ENCODE measurements at places on chromosomes 4 and X.

DNA sequence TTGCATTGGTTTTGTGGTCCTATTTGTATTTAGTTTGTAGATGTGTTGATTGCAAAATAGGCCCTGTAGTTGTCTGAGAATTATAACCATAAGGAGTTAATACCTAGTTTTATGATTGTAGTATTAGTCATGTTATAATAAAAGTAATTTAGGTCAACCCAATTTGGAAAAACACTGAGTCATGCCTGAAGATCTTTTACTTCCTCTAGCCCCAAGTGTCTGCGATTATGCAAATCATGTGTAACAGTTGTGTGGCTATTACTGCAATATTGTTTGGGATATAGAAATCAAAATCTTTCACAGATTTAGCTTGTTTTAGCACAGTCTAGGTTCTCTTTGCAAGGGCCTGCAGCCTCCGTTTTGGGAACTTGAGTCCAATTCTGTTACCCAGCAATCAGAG lies 12.6 kb downstream of the SRD5A3 start:
- DNase-seq, result no peak

DNA sequence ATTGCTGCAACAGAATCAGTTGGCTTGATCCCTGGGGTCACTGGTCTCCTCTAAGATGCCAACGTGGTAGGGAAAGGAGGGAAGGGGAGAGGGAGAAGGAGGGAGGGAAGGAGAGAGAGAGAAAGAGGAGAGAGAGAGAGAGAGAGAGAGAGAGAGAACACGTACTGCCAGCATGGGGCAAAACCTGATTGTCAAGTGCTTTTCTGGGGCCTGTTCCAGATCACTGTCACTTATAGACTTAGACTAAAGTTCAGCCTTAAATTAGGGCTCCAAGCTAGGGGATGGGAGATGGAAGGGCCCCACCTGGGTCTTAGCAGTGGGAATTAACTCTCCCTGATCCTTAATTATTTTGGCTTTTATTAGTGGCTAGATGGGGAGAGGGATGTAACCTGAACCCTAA lies 12.9 kb downstream of the SHROOM4 start:
- DNase-seq, result no peak

- DNase-seq, result no peak
These were observed 12.5 kb upstream of the EXOC1 start for GRCh38 chr4:55840956-55841355.

GRCh38 chrX:14865201-14865600 lies 7.7 kb downstream of the FANCB start:
- no peak for DNase-seq

DNA sequence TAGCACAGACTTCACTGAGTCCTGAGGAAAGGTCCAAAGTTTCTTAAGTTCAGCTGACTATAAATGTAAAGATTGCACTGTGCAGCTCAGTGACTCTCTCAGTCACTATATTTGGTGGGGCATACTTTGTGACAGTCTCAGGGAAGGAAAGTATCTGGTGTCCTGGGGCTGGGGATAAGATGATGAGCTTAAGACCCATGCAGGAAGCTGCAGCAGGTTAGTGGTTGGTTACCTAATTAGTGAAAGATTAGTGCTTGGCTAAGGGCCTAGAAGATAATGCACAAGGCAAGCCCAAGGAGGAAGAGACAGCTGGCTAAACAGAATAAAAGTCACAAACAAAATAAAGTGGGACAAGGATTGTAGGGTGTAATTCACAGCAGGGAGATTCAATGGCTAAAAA lies 25.4 kb upstream of the SLITRK4 start:
- no peak for DNase-seq

- DNase-seq, result no peak
These were observed 287.8 kb downstream of the RAPGEF2 start for GRCh38 chr4:159390648-159391047.

DNA sequence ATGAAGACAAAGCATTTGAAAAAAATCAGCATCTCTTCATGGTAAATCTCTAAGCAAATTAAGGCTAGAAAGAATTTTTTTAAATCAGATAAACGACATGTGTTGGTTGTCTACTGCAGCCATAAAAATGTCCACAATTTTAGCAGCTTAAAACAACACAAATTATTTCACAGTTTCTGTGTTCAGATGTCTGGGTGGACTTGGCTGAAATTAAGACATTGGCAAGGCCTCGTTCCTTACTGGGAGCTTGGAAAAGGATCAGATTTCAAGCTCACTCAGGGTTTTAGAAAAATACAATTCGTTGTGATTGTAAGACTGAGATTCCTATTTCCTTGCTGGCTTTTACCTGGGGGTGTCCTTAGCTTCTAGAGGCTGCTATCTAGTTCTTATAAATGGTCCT lies 1470.6 kb downstream of the PCDH19 start:
- DNase-seq, result no peak

DNA sequence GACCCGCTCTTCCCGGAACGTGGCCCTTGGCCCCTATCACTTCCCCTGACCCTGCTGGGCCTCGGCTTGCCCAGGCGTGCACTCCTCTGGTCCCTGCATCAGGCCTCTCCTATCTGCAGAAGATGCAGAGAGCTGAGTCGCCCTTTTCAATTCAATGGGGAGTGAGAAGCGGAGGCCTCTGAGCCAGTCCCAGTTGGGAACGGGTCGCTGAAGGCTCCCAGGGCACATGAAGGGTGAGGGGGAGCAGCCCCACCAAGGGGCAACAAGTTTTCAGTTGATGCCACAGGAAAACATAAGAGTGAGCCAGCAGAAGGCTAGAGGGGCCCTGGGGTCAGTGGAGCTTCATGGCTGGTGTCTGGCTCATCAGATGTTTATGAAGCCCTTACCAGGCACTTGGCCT lies 17.1 kb downstream of the PSAPL1 start:
- DNase-seq, result peak; percentile 71

DNA sequence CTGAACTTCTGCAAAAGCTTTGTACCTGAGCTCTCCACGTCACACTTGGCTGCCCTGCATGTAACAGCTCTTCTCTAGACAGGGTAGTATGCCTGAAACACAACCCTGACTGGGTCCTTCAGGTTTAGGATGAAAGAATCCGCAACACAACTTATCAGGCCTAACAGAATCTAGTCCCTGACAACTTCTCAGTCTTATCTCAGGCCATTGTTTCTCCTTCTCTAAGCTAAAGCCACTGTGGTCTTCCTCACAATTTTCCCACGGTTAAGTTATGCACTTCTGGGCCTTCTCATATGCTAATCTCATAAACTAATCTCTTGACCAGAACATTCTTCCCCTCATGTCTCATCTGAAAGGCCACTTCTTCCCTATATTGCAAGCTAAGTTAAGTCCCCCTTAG lies 10.8 kb upstream of the TMPRSS11B start:
- DNase-seq, result no peak
